ELR (cell line): ENCODE measurements at places on chromosomes 6 and 20.
A peak's percentile ranks its signal among the peaks of the same experiment; 100 is the strongest.

- no peak for DNase-seq
These were observed 32.2 kb downstream of the PYGB start for GRCh38 chr20:25280051-25280573.

GRCh38 chr20:1841554-1842140 is 53.6 kb upstream of the SIRPA start:
- no peak for DNase-seq

GRCh38 chr6:2746557-2747061 is 4.1 kb downstream of the MYLK4 start:
- no peak for DNase-seq

- DNase-seq: peak; percentile 73
These were observed 141.1 kb downstream of the PDSS2 start for GRCh38 chr6:107318100-107318736.

GRCh38 chr6:163730246-163731210 is 316.0 kb downstream of the QKI start:
- DNase-seq: no peak
